ENCODE measurements at places on chromosomes 11 and 22.

DNA sequence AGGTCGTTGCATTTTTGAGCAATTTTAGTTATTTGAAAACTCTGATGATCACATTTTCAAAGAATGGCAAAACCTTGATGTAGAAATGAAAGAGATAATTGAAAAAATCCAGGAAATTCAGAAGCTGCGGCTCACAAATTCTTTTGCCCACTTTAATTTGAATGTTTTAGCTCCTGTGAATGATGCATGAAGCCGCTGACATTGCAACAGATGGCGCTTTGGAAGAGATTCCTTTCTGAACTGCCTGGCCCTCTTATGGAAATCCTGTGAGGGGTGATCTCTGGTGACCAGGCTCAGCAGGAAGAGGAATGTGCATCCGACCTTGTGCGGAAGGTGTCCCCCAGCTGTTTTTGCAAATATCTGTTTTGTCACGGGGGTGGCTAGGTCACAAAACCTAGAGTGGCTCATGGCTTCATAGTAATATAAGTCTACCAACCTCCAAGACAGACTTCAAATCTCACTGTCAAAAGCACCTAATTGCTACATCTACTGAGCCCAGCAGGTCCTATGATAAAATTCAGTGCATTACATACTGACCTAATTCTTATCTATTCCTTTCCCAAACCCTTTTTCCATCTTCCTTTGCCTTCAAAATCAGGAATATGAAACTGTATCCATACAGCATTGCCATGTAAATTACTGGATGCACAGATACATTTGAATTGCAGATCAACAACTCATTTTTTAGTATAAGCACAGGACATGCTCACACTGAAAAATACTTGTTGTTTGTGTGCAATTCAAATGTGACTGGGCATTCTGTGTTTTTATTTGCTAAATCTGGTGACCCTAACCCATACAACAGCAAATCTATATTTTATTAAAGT, 412.7 kb downstream of the ETS1 start:
- no peak for DNase-seq

GRCh38 chr22:17064498-17065100, 20.2 kb upstream of the IL17RA start:
- DNase-seq = no peak

- no peak for DNase-seq
These were observed 13.6 kb downstream of the MRPL21 start for GRCh38 chr11:68889948-68890446.

- DNase-seq = no peak
These were observed 160.6 kb upstream of the BDNF start for GRCh38 chr11:27860811-27861210.

DNA sequence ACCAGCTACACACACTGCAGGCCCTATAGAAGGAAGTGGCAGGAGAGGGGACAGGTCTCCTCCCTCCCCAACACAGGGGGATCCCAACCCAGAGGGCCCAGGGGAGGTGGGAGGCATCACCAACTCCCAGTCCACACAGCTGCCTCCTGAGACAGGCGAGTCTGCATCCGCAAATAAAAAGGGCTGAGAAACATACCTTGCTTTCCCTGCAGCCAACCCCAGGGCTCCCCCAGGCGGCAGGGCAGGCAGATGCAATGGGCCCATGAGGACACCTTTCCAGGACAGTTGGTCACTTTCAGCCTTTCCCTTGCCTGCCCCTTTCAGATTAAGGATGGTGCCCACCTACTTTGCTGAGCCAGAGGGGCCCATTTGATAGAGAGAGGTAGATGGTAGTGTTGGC, 180.0 kb downstream of the BRD1 start:
- DNase-seq = no peak

- no peak for DNase-seq
These were observed 26.0 kb downstream of the POU2AF3 start for GRCh38 chr11:111324277-111324720.

DNA sequence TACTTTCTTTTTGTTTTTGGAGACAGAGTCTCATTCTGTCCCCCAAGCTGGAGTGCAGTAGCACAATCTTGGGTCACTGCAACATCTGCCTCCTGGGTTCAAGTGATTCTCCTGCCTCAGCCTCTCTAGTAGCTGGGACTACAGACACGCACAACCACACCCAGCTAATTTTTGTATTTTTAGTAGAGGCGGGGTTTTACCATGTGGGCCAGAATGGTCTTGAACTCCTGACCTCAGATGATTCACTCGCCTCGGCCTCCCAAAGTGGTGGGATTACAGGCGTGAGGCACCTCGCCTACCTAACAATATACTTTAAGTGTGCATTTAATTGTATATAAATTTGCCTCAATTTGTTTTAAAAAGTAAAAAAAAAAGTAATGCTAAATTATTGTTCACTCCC, 38.4 kb downstream of the GRK3 start:
- DNase-seq = no peak

DNA sequence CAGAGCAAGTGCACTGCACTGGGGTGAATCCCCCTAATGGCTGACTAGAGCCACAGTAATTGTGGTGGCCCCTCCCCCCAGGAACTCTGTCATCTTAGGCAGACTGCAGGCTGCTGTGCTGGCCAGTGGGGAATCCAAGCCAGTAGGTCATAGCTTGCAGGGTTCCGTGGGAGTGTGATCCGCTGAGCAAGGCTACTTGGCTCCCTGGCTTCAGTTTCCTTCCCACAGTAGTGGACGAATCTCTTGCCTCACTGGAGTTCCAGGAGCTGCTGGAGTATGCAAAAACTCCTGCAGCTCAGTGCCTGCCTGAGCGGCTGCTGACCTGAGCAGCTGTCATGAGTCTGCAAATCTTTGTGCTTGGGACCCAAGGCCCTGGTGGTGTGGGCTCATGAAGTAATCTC, 13.2 kb downstream of the OOSP3 start:
- DNase-seq = no peak

GRCh38 chr22:31295360-31295759, 3.1 kb upstream of the PIK3IP1 start:
- DNase-seq = no peak

GRCh38 chr22:49752598-49753091, 75.0 kb downstream of the BRD1 start:
- no peak for DNase-seq

DNA sequence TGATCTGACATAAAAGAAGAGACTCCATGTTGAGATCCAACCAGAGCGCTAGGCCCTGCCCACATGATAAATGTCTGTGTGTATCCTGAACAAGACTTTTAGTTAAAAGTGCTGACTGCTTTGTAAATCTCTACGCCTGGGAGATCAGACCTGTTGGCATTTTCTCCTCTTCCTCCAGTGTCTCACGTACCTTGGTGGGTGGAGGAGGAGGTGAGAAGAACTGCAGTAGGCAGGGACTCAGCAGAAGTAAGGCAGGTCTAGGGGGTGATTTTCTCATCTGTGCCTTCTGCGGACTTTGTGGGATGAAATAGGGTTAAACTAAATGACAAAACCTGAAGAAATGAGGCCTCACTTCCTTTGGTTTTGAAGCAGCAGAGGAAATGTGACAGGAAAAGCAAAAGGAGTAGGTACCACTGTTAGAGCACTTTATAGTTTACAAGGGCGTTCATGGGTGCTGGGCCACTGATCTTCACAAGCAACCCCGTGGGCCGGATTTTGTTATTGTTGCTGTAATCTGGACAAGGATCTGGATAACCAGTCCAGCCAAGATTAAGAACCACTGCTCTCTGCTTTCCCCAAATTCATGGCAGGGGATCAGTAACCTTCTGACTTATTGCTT, 36.7 kb upstream of the PLET1 start:
- no peak for DNase-seq

- no peak for DNase-seq
These were observed 14.0 kb downstream of the EP300 start for GRCh38 chr22:41106122-41106968.

DNA sequence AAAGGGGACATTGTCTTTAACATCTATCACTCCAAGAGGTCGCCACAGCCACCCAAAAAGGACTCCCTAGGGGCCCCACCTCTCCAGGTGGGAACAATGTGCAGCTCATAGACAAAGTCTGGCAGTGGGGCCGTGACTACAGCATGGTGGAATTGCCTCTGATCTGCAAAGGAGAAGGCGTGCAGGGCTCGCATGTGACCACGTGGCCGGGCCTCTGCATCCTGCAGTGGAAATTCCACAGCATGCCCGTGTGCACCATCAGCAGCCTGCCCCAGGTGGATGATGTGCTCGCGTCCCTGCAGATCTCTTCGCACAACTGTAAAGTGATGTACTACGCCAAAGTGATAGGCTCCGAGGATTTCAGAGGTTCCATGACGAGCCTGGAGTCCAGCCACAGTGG, 18.5 kb downstream of the ALKBH3 start:
- DNase-seq = no peak

GRCh38 chr11:126841999-126842398, 158.6 kb downstream of the KIRREL3 start:
- no peak for DNase-seq

GRCh38 chr11:121358760-121359159, 66.2 kb downstream of the SC5D start:
- no peak for DNase-seq

- DNase-seq = no peak
These were observed 278.7 kb upstream of the LARGE1 start for GRCh38 chr22:34198976-34199375.

DNA sequence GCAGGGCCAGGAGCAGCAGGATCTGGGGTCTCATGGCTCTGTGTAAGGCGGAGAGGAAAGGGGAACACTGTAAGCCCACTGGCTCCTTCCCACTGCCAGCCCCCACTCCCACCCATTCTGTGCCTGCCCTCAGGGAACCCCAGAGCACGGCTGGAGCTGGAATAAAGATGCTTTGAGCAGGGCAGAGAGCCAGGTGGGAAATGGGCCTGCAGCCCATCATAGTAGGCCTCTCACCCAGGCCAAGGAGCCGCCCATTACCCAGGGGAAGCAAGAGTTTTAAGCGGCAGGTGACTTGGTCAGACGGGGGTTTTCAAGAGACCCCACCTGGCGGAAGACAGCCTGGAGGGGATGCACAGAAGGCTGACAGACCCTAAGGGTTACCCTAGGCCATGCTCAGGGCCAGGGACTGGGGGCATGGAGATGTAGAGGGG, 4.6 kb downstream of the LRRC32 start:
- DNase-seq = no peak

GRCh38 chr11:126396965-126397364, 41.5 kb downstream of the ST3GAL4 start:
- no peak for DNase-seq

DNA sequence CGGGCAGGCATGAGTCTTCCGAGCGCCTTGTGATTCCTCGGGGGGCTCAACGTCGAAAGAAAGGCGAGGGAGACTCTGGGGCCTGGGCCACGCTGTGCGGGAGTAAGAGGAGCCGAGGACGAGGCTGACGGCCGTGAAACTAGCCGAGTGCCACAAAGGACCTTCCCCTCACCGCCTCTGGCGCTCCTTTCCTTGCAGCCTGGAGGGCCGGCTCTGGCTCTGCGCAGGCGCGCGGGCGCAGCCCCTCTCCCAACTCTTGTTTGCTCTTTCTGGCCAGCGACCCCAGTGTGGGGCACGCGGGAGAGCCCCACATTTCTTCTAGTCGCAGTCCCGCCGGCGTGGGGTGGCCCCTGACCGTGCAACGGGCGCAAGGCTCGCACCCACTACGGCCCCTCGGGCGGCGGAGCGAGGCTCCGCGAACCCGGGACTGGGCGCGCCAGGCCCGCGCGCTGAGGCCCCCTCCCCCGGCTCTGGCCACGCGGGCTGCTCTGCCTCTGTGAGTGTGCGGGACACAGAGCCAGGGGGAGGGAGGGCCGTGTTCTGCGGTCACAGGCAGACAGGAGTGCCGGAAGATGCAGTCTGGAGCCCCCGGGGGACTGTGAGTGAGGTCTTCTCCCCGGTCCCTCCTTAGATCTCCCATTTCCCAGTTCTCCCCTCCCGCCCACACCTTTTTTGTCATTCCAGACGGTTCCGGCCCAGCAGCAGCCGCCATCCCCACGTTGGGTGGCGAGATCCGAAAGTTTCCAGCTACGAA, 1.0 kb upstream of the TOB2 start:
- DNase-seq = peak; percentile 65

GRCh38 chr11:132549001-132549400, 983.3 kb downstream of the OPCML start:
- DNase-seq = no peak

GRCh38 chr11:65954771-65955170, 6.8 kb upstream of the SART1 start:
- DNase-seq = no peak

DNA sequence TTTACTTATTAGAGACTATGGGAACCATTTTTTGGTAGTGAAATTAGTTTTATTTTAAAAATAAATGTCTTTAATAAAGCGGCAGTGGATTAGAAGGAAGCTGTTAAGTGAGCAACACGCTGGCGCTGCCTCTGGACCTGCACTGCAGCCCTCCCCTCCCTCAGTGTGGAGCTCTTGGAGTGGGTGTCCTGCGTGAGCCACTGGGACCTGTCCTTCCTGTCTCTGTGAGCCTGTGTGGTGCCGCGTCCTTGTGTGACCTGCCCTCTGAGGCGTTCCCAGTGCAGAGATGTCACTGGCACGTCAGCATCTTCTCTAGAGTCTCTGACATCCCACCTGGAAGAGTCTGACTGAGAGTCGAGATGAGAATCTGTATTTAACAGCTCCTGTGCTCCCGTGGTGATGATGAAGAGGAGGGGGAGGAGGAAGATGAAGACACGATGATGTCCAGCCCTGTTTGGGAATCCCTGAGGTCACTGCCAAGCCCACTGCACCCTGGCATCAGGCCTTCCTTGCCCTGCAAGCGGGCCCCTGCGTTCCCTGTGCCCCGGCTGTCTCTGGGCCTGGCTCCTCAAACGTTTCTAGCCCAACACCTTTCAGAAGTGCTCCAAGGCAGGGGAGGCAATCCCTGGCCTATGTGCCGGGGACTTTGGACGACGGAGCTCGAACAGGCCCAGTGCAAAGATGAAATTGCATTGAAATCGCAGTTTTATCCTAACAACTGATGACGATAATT, 271.8 kb downstream of the TBC1D22A start:
- DNase-seq = no peak

DNA sequence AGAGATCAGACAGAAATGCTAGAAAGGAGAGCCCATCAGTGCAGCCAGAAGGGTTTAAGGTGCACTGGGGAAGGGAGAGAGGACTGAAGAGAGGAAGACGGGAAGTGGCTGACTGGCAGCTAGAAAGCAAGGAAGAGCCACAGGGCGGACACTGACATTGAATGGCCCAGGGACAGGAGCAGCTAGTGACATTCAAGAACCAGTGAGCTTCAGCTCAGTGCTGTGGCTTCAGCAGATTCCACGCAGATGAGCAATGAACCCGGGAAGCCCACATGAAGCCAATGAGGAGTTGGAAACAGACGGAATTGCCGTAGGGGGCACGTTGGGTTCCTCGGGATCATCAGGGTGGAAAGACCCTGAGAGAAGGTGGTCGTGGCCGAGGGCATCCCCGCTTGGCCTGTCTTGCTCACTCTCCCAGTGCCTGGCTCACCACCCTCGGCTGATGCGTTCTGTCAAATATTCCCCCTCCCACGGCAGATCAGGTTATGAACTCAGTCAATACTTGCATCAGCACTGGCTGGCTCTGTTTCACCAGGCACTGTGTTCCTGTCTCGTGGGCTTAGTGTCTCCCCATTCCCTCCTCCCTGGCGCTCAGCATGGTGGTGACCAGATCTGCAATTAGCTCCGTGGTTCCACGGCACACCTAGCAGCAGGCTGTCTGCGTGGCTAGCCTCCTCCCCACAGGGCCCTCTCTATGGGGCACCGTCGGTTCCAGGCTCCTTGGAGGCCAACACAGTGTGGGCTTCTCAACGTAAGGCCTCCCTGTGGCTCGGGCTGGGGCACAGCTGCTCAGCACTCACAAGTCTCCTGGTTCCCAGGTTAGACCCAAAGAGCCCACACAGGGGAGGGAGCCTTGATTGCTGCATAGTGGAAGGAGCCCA, 145.5 kb downstream of the TRIM29 start:
- DNase-seq = no peak

- no peak for DNase-seq
These were observed 114.1 kb downstream of the LARGE1 start for GRCh38 chr22:33806191-33806590.

GRCh38 chr22:36936362-36937116, 23.1 kb downstream of the CSF2RB start:
- no peak for DNase-seq
